Anterior cingulate cortex (tissue), 58 donors: ENCODE measurements at places on chromosomes 11 and 22.
A peak's percentile ranks its signal among the peaks of the same experiment; 100 is the strongest.

- no peak for DNase-seq
Measured at GRCh38 chr11:13859892-13860291, 102.6 kb upstream of the SPON1 start.

- DNase-seq: no peak
Measured at GRCh38 chr22:46453006-46453828, 84.2 kb downstream of the CELSR1 start.

DNA sequence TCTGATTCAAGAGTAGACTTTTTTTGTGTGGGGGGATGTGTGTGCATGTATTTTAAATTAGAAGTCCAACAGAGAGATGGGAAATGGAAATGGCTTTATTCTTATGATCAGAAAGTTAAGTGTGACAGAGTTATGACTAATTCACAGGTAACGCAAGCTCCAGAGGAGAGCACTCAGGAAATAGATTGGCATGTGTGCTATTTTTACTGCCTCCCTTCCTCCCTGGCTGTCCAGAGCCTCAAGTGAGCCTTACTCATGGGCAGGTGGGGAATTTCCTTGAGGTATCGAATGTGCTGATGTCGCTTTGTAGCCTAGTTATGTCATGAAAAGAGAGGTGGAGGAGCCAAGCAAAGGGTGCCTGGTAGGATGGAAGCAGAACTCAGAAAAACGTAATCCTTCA lies 70.3 kb upstream of the BDNF start:
- no peak for DNase-seq

DNA sequence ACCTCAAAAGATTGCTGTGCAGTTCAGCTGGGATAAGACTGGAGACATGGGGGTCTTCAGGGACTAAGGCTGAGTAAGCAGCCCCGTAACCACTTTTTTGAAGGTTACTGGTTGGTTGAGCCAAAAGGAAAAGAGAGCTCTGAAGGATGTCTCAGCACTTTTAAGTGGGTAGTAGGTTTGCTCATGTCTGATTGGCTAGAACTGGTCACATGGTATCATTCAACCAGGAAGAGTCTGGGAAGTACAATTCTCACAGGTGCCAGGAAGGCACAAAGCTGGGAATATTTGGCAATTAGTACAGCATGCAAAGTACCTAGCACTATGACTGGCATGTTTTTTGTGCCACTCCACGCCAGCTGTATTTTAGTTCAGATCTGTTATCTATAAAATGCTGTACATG lies 58.1 kb downstream of the SNX19 start:
- DNase-seq: no peak

DNA sequence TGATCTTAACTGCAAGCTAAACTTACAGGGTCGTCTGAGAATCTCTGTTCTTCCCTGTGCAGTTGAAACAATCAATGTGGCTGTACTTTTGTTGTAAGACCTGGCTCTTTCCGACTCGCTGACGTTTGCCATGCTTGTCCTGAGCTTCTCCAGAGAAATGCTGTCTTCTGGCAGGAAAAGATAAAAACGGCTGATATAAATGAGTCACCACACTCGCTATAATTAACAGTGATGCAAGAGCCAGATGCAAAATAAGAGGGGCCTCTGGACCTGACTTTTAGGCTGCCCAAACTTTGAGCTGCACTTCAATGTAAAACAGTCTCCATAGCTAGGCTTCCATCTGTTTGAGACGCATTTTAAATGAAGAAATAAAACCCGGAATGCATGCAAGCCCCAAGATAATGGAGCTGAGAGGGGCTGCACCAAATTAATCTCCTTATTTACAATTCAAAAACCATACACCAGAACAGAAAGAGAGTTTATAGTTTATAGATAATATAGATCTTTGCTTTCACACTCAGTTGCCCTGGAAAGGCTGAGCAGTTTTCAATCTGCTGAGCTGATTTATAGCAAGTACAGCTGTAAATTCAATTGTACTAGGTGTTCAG lies 48.5 kb downstream of the WT1 start:
- no peak for DNase-seq

DNA sequence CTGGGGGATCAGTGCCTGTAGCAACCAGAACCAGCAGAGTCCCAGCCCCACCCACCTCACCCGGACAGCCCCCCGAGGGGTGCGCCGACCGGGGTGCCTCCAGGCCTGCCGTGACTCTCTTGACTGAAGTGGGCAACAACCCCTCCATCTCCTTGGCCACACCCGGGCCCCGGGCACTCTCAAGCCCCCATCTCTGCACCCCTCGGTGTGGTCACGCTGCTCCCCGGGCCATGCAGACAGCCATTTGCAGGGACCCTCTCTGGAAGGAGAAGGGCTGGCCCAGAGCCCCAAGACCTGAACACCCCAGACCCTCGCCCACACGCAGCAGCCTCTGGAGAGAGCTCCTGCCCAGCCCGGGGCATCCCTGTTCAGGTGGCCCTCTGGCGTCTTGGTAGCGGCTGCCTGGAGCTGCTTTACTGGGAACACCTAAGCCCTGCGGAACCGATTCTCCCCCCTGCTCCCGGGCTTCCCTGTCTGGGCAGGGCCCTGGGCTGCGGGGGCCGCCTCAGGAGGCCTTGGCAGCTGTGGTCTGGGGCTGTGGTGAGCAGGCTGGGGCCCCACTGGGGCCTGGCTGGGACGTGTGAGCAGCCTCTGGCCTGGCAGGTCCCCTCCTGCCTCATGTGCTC lies 84.9 kb downstream of the WNT7B start:
- no peak for DNase-seq

GRCh38 chr22:43228330-43228729 lies 41.4 kb upstream of the TTLL12 start:
- no peak for DNase-seq

- DNase-seq: peak; percentile 5
Measured at GRCh38 chr11:47259232-47259977, 1.6 kb downstream of the NR1H3 start.

GRCh38 chr11:82792822-82793569 lies 59.3 kb upstream of the FAM181B start:
- DNase-seq: no peak

GRCh38 chr11:31784611-31785010 lies 26.5 kb downstream of the PAX6 start:
- DNase-seq: no peak

DNA sequence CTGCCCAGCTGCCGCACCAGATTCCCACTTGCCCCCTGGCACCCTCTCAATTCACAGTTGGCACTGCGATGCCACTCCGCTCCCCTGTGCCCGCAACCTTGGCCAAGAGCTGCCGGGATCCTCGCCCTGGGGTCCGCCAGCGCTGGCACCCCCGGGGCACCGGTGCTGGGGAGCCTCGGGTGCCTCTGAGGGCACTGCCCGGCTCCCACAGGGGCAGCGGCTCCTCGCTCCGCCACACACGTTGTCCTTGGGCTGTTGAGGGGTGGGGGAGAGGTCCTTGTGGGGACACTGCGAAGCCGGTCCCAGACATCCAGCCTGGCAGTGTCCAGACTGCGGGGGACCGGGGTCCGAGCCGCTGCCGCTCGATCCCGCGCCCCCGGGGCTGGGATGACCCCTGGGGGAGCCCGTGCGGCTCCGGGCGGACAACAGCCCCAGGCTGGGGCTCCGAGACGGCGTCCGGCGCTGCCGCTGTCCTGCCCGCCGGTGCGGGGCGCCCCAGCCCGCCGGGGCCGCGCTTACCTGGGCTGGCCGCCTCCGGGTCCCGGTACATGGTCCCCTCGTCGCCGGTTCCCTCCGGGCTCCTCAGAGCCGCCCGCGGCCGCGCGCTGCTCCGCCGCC lies 496 bp downstream of the SYT7 start:
- DNase-seq: no peak

GRCh38 chr11:42225664-42226063 lies 766.2 kb upstream of the LRRC4C start:
- DNase-seq: no peak

- DNase-seq: peak; percentile 44
Measured at GRCh38 chr22:35467681-35468434, 67.9 kb downstream of the MCM5 start.

DNA sequence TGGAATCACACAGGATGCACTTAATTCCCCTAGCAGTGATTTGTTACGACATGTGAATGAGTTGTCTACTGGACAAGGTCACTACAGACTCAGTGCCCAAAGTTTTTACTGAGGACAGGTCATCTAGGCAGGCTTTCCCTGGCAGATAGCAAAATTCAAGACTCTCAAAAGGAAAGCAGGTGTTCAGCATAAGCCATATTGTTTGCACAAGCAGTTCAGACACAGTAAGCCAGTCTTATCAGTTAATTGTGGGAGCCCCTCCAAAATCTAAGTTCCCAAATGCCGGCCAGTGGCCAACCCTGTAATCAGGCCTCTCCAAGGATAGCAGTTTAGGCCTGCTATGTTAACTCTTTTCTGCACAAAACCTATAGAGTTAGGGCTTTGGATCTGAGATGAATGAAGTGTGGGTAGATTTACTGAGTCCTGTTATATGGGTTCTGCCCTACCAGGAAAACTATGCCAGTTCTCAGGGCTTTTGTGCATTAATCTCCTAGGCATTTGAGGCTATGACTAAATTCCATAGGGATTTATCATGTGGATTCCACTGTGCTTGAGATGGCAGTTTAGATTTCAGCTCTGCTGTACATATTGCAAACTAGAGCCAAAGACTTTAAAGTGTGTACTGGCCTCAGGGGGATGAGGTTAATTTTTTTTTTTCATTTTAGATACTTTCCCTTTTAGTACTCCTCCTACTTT lies 4.8 kb upstream of the ARHGEF12 start:
- DNase-seq: no peak

DNA sequence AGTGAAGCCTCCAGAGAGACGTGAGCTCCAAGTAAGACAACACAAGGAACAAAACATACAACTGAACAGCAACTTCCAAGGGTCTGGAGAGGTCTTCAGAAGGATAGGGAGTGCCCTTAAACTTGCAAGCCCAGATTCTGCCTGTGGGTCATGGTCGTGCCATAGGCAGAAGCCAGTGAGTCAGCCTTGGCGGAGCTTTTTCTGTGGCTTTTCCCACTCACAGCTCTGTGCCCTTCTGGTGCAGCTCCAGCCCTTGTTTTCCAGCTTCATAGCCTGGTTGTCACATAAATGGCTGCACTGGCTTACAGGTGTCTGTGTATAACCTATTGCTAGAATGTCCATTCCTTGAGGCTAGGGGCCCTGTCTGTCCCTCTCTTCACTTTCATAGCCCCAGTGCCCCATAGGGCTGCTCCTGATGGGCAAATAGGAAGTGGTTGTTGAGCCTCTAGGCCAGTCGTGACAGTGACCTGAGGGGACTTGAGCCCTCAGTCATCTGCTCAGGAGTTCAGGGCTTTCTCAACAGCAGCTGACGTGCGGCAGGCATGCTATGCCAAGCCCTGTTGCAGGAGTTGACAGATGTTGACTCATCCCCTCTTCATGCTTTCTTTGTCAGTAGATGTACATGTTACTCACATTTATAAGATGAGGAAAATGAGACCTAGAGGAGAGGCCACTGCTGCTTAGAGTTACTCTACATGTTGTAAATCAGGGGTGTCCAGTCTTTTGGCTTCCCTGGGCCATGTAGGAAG lies 7.4 kb downstream of the MED15 start:
- DNase-seq: no peak

- no peak for DNase-seq
Measured at GRCh38 chr11:66676282-66676919, 1.3 kb downstream of the RBM4B start.

GRCh38 chr11:31802609-31802989 lies 8.5 kb downstream of the PAX6 start:
- no peak for DNase-seq

GRCh38 chr11:107385361-107385981 lies 72.2 kb downstream of the CWF19L2 start:
- DNase-seq: no peak

- peak; percentile 54 for DNase-seq
Measured at GRCh38 chr22:29369460-29369859, 18.9 kb downstream of the AP1B1 start.

- DNase-seq: no peak
Measured at GRCh38 chr11:69521457-69521856, 40.0 kb downstream of the LINC01488 start.
